ENCODE measurements at places on chromosomes 2 and 18.
A peak's percentile ranks its signal among the peaks of the same experiment; 100 is the strongest.

DNA sequence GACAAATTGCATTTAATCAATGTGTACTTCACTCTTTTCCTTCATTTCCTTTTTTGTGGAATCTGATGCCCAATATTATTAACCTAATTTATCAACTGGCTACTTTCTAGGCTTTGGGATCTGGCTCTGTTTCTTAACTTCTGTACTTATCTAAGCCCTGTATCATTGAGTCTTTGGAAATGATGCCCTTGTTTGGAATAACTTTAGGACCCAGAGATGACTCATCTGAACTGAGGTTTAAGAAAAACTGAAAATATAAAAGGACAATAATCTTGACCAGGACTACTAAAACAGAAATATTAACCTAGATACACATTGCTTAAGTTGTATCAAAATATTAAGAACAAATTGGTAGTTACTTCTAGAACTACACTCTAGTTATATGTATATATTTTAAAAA is 600.8 kb downstream of the CPS1 start:
- no peak for DNase-seq

DNA sequence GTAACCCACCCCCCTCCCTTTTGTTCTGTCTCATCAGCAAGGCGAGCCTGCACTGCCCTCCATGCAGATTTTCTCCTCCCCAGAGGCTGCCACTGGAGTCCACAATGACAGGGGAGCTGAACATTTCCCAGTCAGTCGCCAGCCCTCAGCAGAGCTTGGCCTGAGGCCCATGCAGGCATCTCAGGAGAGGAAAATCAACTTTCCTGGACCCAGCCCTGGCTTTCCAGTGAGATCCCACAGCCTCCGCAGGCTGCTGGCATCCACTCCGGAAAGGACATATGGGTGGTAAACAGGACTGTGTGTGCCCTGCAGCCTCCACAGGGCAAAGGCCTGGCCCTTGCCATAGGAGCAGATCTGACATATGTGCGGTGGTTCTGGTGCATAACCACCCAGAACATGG is 253.8 kb downstream of the TNS1 start:
- DNase-seq: no peak

- no peak for DNase-seq
Measured at GRCh38 chr2:27621524-27621923, 7.3 kb downstream of the CCDC121 start.

GRCh38 chr18:78740876-78741275 is 238.7 kb upstream of the SALL3 start:
- no peak for DNase-seq

GRCh38 chr18:79438898-79439627 is 43.3 kb downstream of the NFATC1 start:
- DNase-seq: no peak

DNA sequence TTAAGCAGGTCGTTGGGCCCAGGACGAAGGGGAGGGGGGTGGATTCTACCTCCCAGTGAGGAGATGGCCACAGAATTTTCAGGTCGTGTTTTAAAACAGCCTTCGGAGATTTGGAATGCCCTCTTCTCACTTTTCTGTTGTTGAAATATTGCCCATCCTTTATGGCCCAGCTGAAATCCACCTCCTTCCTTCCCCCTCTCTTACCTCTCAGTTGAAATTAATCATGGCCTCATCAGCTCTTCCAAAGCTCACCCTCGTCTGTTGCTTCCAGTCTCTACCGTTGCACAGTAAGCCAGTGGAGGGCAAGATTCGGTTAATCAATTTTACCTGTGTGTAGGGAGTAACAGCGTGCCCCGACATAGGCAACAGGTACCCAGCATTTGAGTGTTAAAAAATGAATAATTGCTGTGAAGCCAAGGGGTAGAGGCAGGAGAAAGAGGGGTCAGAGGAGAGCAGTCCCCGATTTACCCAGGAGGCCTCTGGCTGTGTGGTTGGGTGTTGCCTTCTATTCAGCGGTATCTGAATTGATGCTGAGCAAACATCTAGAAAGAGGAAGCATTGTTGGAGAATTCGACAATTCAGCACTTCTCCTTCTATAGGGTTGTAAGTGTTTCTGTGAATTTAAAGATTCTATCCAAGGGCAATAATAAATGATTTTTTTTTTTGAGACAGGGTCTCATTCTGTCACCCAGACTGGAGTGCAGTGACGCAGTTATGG is 8.6 kb upstream of the PDIA6 start:
- DNase-seq: no peak

- no peak for DNase-seq
Measured at GRCh38 chr18:23138471-23138870, 3.2 kb downstream of the CABLES1 start.

DNA sequence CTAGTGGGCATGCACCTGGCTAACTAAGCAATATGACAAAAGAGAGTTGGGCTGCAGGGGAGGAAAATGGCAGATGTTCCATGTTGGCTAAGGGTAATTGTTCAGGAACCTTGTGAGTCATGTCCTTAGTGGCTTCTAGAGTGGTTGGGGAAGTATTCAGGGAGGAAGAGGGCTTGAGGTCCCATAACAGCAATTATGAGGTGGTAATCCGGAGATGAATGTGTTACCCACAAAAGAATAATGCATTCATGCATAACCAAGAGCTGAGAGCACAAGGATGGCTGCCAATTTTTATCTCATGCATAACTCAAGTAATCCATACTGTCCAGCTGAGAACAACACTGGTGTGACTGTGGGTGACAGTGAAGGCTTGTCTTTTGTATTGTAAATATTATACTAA is 42.9 kb downstream of the TMEFF2 start:
- DNase-seq: peak; percentile 36

DNA sequence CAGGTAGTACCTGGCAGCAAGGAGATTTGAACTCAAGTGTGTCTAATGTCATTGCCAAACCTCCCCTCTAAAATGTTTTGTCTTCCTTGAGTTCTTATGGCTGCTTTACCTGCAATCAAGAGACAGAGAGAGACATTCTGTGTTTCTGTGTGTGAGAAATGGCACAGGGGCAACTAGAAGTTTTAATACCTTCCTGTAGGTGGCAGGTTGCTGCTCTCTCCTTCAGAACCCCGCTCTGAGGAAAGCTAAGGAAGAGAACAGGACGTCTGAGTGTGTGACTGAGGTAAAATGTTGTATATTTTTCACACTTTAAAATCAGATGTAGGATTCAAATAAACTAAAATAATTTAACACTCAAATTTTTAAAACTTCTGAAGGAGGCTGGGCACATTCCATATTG is 19.2 kb downstream of the DTNA start:
- no peak for DNase-seq

GRCh38 chr2:222730366-222730999 is 59.0 kb downstream of the MOGAT1 start:
- DNase-seq: no peak

- no peak for DNase-seq
Measured at GRCh38 chr2:7887441-7887840, 794.4 kb upstream of the ID2 start.

- DNase-seq: no peak
Measured at GRCh38 chr2:127072396-127072795, 34.6 kb downstream of the BIN1 start.

GRCh38 chr2:160252278-160252887 is 52.3 kb upstream of the ITGB6 start:
- peak; percentile 16 for DNase-seq

- no peak for DNase-seq
Measured at GRCh38 chr2:39642051-39642718, 23.5 kb upstream of the TMEM178A start.

DNA sequence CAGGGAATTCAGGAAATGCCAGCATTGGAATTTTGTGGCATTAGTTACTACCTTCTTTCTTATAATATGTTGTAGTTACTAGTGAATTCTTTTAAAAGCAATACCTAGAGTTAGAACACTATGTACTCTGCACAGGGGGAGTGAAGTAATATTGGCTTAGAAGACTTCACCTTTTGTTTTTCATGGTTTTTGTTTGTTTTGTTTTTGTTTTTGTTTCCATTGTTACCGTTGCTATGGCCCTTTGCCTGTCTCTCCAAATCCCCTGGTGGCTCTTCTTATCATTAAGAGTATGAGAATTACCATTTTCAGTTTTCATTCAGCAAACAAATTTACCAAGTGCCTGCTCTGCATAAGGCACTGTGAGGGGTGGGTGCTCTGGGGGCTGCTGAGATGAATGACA is 160.1 kb downstream of the HAUS1 start:
- no peak for DNase-seq

DNA sequence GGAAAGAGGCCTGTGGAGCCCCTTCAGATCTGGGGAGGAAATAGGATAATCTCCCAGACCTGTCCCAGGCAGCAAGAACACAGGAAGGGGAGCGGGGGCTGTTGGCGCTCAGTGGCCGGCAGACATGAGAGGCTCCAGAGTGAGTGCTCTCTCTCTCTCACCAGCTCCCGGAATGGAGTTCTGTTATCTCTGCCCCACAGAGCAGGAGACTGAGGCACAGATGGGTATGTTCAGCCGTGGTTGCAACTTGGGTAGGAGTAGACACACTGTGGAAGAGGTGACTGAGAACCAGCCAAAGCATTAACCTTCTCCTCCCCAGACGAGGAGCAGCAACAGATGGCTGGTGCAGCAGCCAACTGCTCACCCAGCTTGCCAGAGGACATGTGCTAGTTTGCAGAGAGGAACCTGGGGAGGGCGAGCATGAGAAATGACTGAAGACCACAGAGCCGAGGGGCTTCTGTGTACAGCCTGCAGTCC is 82.0 kb downstream of the NRP2 start:
- DNase-seq: no peak

DNA sequence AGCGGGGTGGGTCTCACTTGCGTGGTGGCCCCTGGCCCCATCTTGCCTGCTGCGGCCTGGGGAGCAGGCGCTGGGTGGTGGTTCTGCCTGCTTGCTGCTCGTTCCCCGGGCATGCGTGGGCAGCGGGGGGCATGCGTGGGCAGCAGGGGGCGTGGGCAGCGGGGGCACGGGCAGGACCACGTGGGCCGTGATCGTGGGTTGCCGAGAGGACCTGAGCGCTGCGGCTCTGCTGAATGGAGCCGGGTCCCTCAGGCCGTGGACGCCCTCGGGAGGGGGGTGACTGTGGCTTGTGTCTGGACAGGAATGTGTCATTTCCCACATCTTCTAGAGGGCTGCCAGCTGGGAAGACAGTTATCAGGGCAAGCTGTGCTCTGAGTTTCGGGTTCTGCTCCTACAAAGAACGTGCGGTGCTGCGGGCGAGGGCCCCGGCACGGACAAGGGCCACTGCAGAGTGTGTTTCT is 8.3 kb upstream of the GAL3ST2 start:
- DNase-seq: no peak

GRCh38 chr2:43057026-43057741 is 169.2 kb downstream of the ZFP36L2 start:
- no peak for DNase-seq

DNA sequence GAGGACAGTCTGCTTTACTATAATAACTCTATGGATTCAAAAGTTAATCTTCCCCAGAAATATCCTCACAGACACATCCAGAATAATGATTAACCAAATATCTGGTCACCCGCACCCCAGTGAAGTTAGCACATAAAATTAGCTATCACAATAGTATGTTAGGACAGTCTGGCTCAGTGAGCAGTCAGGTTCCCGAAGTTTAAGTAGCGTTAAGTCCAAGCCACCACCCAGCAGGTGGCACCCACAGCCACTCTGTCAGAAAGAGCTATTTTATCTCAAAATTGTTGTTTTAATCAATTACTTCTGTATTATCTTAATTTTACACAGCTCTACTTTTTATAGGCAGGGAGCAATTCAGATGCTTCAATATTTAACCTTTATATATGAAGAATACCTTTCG is 537.5 kb downstream of the MBD2 start:
- DNase-seq: no peak

- DNase-seq: no peak
Measured at GRCh38 chr2:133943108-133943507, 310.8 kb upstream of the MGAT5 start.

DNA sequence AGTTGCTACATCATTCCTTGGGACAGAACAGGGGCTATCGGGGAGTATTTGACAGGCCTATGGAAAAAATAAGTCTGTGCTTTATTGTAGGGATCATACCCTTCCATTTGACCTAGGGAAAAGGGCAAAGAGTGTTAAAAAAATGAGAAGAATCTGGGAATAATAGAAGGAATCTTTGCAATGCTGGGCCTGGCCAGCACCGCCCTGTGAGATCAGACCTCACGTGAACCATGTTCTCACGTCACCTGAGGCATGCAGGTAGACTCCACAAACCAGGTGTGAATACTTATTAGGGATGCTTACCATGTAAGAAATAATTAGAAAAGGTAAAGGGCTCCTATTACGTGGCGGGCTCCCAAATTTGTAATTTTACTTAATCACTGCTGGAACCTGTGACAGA is 177.5 kb upstream of the GATA6 start:
- no peak for DNase-seq

DNA sequence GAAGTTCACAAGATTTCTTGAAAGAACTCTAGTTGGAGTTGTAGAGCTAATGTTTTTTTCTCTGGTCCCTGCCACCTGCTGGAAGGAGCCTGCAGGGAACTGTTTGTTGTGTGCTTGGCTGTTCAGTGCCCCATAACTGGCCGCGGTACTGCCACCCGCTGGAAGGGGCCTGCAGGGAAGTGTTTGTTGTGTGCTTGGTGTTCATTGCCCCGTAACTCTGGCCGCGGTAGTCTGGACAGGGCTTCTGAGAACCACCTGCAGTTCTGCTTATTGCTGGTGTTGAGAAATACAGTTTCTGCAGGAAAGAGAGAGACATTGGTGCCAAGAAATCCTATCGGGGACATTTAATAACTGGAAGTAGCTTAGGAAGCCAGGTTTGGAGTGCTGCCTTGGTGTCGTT is 58.1 kb downstream of the AGAP1 start:
- no peak for DNase-seq

GRCh38 chr18:78678318-78678695 is 301.3 kb upstream of the SALL3 start:
- DNase-seq: no peak

- DNase-seq: no peak
Measured at GRCh38 chr18:33152376-33152775, 288.1 kb downstream of the CCDC178 start.

- no peak for DNase-seq
Measured at GRCh38 chr2:160389875-160390274, 103.7 kb downstream of the RBMS1 start.

DNA sequence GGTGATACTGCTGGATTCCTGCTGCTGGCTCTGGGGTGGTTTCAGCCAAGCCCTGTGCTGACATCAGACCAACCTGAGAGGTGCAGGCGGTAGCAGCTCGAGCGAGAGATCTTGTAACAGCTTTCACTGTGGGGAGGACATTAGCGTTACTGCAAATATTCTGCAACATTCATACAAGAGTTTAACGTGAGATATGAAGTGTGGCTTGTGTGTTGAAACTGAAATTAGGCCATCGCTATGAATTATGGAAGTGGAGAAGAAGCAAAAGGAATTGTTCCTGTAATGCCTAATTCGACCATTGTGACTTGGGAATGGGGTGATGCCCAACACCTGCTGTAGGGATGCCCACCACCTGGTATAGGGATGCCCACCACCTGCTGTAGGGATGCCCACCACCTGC is 6.5 kb upstream of the MLPH start:
- DNase-seq: no peak

DNA sequence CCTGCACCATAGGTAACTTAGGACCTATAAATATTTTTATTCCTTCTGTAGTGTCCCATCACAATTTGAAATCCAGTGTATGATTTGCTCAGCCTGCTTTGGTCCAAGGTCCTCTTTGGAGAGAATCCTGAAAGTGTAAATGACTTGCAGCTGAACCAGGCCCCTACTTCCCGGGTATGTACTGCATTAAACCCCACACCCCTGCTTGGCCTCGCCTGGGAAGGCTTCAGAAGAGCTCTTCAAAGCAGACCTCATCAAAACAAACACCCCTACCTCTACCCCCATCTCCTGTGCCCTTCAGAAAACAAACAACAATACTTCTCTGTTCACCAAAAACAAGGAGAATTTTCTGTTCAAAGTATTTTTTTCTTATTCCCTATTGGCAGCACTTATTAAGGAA is 9.5 kb upstream of the SPTBN1 start:
- DNase-seq: no peak
